ENCODE measurements at places on chromosomes 3 and 15. TPM values are rescaled to one million over a fixed set of nuclear protein-coding genes. Genes with fewer than 3 reads are reported as not detected.

DAPK2 gene
- total RNA-seq = 2.4 TPM

TTC23 gene
- total RNA-seq = 27.4 TPM

TGM4 gene
- not detected for total RNA-seq

TFG gene
- total RNA-seq = 72.6 TPM

CRABP1 gene
- total RNA-seq = not detected

C3orf20 gene
- 0.13 TPM for total RNA-seq

ECE2 gene
- total RNA-seq = not detected

RETNLB gene
- not detected for total RNA-seq

MAGEL2 gene
- 0.06 TPM for total RNA-seq

TMEM212 gene
- total RNA-seq = not detected
